ENCODE measurements at places on chromosomes 12 and 14. TPM values are rescaled to one million over a fixed set of nuclear protein-coding genes. Genes with fewer than 3 reads are reported as not detected.

DNA sequence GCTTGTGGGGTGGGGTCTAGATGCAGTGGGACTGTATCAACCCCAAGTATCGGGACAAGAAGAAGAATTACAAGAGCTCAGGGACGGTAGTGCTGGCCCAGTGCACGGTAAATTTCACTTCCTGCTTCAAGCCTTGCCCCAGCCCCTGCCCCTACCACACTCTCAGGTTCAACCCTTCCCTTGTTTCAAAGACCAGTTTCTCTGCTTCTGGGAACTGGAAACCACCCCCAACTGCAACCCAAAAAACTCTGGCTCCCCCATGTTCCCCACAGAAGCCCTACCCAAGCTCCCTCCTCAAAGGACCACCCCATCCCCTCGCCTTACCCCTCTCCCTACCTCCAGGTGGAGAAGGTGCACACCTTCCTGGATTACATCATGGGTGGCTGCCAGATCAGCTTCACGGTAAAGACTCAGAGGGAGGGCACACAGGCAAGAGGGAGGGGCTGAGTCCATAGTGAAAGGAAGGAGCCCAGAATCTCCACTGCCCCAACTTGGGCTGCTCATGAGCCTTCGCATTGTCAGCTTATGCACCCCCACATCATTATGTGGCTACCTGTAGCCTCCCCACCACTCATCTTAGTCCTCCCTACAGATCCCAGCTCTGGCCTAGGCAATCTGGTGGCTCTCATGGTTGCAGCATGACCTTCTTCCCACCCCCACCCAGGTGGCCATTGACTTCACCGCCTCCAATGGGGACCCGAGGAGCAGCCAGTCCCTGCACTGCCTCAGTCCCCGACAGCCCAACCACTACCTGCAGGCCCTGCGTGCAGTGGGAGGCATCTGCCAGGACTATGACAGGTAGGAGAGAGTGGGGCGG, 4.3 kb downstream of the CPNE6 start:
- no peak for DNase-seq

DNA sequence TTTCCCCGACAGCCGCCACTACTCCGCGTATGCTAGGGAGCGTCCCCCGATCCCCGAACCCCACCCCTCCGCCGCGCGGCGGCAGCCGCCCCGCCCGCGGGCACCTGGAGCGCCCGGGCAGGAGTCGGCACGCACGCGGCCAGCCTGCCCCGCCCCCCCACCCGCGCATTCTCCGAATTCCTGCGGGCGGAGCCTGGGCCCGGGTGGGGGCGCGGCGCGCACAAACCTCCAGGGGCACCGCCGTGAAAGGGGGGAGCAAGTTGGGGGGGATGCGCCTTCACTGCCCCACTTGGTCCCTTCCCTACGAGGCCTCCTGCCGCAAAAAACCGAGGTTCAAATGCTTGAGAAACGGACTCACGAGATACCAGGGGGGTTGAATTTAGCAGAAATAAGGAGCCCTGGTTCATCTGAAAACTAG, 1.7 kb downstream of the AJUBA start:
- DNase-seq, result peak; percentile 14

GRCh38 chr12:62194616-62195015, 65.6 kb upstream of the USP15 start:
- peak; percentile 11 for DNase-seq

The PLD4 gene
- 0.05 TPM for total RNA-seq

The MGP gene
- 0.80 TPM for total RNA-seq

The CABP1 gene
- not detected for total RNA-seq
